AG04450 (cell line): ENCODE measurements at places on chromosomes 1 and 21.

GRCh38 chr1:94986783-94987182 is 59.9 kb upstream of the CNN3 start:
- no peak for DNase-seq

GRCh38 chr1:941588-942383 is 17.3 kb downstream of the NOC2L start:
- no peak for DNase-seq

DNA sequence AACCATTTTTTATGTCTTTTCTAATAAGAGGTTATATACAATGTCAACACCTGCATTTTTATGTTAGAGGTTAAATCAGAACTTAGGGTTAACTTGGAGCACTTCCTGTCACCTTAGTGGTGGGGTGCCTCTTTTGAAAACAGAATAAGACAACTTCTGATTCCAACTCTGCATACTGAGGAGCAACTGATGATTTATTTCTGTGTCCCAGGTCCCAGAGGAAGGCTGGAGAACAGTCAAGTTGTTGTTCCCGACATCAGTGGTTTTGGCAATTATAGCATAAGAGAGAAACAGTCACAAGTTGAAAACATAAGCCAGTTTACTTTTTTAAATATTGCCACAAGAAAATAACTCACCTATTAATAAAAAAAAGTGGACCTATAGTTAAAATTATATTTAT is 871.0 kb upstream of the ADAMTS5 start:
- DNase-seq, result no peak

- DNase-seq, result no peak
Observed at GRCh38 chr1:209383907-209384709, 199.4 kb upstream of the CAMK1G start.

- no peak for DNase-seq
Observed at GRCh38 chr1:178137238-178137637, 43.3 kb downstream of the RASAL2 start.

GRCh38 chr1:5430911-5431697 is 561.1 kb downstream of the NPHP4 start:
- DNase-seq, result no peak

GRCh38 chr1:200895801-200896530 is 1.3 kb downstream of the INAVA start:
- DNase-seq, result no peak

DNA sequence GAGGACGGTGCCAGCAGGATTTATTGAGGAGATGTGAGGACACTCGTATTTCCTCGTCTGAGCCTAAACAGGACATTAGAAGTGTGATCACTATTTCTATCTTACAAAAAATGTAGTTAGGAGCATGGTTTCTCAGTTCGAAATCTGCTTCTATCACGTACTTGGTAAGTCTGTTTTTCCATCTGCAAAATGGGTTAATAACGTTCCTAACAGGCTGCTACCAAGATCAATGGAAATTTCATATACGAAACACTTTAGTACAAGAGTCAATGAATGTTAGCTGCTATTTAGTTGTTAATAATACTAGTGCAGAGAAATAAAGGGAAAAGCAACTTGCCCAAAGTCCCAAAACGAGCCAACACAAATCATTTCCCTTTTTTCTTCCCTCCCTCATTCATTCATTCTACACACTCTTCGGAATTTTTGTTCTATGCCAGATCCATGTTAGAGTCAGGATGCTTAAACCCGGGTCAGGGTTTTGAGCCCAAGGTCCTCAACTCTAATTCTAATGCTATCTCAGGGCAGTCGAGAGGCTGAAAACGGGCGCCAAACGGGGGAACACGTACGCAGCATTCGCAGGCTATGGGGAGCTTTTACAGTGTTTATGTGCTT is 608 bp downstream of the SNRNP40 start:
- no peak for DNase-seq

DNA sequence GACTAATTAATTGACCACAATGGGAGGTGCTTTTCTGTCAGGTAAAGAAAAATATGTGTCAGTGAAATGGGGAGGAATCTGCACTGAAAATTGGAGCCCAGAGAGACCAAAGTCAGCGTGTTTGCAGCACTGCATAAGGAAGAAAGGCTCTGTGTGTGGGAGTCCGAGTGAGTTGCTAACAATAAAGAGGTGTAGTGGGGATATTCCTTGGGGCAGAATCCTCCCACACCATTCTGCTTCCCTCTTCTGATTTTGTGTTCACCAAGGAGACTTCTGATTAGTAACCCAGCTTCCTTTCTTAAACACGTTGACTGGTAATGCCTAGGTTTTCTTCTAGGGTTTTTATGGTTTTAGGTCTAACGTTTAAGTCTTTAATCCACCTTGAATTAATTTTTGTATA is 240.5 kb downstream of the RPS6KC1 start:
- no peak for DNase-seq

DNA sequence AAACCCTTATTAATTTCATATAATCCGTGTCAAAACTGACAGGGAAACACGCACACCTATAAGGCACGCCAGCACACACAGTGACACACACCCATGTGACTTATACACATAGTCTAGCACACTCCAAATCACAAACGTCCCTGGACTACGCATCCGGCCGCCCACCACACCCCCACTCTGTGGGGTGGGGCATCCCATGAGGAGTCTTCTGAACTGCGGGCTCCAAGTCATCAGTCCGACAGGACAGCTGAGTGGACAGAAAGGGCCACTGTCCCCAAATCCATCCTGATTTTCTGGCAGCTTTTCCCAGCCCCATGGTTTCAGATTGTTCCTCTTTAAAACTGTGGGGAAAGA is 829 bp downstream of the PEA15 start:
- DNase-seq, result no peak

- no peak for DNase-seq
Observed at GRCh38 chr1:79745929-79746328, 739.4 kb upstream of the ADGRL4 start.

DNA sequence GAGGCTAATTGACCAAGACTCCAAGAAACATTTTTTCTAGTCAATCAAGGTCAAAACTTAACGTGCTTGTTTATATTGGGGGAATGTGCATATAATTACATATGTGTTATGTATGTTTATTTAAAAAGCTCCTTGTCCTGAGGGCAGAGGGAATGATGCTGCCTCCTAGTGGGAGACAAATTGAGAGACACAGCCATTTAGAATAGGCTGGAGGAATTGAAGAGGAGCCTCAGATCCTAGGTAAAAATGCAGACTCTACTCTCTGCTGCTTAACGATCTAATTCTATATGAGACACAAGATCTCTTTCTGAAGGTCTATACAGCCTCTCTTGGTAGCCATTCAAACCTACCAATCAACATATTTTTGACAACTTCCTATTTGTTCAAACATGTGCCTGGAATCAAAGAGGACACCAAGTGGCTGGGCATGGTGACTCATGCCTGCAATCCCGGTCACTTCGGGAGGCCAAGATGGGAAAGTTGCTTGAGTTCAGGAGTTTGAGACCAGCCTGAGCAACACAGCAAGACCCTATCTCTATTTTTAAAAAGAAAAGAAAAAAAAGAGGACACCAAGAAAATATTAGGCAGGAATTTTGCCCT is 136.6 kb upstream of the ZNF648 start:
- DNase-seq, result no peak

GRCh38 chr1:9651220-9651564 is 339 bp upstream of the PIK3CD start:
- DNase-seq, result no peak

DNA sequence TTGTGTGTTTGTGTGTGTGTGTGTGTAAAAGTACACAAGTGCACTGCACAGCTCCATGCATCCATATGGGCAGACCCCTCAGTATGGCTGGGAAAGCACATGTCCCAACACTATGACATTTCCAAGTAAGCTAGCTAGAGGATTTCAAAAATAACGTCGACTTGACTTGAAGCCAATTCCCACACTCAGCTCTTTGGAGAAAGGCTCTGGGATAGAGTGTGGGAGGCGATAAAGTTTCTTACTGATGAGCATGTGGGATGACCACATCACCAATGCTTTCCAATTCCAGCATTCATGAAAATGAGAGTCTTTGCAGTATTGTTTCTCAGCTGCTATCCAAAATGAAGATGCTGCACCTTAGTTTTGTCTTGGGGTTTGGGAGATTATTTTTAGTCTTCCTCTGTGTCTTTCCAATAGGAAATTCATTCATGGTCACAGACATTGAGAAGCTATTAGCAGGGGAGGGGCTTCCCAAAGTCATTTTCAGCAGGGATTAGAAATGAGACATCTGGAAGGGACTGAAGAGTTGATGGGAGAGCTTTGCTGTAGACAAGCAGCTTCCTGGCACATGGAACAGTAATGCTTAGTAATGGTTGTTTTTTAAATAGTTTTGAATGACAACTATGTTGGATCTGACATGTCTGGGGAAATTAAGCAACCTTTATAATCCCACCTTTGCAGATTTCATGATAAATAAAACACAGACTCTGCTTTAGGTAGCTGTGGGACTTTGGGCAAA is 143.5 kb downstream of the ASTN1 start:
- no peak for DNase-seq

GRCh38 chr1:36520771-36521420 is 38.2 kb upstream of the CSF3R start:
- no peak for DNase-seq

DNA sequence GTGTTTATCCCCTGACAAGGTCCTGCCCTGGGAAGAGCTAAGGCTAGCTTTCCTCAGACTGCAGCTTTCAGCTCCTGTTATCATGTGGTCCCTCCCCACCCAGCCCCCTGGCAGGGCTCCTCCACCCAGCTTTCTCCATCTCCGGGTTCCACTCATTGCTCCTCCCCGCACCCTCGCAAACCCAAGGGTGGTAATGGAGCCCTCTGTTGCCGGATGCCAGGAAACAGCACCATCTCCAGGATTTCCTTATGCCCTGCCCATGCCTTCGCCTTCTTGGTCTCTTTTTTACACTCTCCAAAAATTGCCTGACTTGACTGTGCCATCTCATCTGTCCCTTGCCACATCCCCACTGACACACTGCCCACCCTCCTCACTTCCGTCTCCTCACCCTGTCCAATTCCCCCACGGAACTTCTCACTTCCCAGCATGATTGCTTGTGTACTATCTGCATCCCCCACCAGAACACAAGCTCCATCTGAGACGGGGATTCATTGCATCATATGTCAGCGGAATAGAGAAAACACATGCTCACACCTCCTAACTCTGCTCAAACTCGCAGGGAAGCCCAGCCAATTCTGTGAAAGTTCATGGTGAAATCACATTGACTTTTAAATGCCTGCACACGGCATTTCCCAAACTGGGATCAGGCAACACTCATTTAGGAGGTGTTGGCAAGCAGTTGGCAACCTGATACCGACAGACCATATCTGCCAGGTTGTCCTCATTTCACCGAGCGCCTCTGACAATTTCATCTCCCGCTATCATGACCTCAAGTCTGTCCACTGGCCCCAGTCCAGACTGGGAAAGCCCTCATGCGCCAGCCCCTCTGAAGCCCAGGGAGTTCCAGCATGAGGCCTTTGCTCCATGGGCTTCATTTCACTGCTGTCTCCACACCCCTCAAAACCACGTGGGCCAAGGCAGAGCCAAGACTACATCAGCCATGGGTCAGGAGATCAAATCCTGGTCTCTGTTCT is 201.1 kb downstream of the MATN1 start:
- no peak for DNase-seq

GRCh38 chr1:171055966-171056643 is 34.6 kb upstream of the FMO3 start:
- DNase-seq, result no peak

- DNase-seq, result no peak
Observed at GRCh38 chr21:41744028-41744930, 22.6 kb downstream of the RIPK4 start.

DNA sequence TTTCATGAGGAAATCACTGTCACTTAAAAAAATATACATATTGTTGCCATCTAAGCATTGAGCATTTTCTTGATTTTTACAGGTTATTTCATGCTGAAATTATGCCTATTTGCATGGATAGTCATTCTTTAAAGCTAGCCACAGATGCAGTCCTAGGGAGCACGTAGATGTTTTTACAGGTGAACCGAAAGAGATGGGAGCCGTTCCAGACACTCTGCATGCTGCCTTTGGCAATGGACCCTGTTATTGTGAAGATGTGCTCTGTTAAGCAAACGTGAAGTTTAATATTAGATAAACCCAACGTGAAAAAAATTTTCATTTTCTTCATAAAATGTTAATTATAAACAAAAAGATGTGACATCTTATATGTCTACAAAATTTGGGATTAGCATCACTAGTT is 7.1 kb downstream of the PROX1 start:
- no peak for DNase-seq

GRCh38 chr1:30317921-30318320 is 405.5 kb downstream of the MATN1 start:
- DNase-seq, result no peak

- no peak for DNase-seq
Observed at GRCh38 chr1:1157914-1158710, 15.6 kb upstream of the TTLL10 start.

- DNase-seq, result no peak
Observed at GRCh38 chr1:220956501-220957232, 77.4 kb downstream of the HLX start.

GRCh38 chr1:224082146-224082545 is 31.8 kb upstream of the FBXO28 start:
- no peak for DNase-seq

GRCh38 chr1:117613249-117613968 is 7.6 kb downstream of the TENT5C start:
- no peak for DNase-seq

- no peak for DNase-seq
Observed at GRCh38 chr1:154574716-154575115, 7.1 kb downstream of the CHRNB2 start.

- DNase-seq, result no peak
Observed at GRCh38 chr1:171754971-171755370, 13.1 kb upstream of the VAMP4 start.

DNA sequence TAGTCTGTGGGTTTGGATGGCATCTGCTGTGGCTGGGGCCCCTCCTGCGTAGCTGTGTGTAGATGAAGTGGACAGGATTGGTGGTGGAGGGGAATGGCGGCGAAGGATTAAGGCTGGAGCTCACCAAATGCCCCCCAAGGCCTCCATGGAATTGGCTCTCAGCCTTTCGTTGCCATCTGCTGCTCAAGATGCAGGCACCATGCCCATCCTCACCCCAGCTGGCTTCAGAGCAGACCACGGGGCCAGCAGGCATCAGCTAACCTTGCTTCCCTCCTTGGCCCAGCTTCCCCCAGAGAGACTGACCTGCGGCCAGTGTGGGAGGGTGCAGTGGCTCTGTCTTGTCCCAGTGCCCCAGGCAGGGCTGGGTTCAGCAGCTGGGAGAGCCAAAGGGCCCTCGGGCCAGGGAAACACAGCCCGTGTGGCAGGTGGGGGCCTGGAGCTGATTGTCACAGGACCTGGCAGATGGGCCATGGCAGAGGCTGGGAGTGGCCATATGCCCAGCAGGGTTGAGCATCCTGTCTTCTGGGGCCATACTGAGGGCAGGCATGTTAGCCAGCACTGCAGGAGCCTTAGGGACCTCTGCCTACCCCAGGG is 66.8 kb upstream of the ACTL8 start:
- no peak for DNase-seq

DNA sequence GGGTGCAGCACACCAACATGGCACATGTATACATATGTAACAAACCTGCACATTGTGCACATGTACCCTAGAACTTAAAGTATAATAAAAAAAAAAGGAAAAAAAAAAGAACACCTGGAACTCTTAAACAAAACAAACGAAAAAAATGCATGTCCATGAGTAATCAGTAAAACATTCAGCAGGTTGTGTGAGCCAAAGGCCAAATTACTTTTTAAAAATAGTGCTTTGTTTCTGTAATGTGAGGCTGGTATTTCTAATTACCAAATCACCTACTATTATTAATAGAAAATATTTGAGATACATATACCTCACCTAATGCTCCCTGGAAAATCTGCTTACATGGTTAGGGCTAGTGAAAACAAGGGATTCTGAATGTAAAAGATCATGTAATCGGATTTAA is 294.4 kb upstream of the NR5A2 start:
- DNase-seq, result no peak
